Astrocyte (in vitro differentiated cells and primary cell): ENCODE measurements at places on chromosomes 12 and 14. TPM values are rescaled to one million over a fixed set of nuclear protein-coding genes. Genes with fewer than 3 reads are reported as not detected.

DNA sequence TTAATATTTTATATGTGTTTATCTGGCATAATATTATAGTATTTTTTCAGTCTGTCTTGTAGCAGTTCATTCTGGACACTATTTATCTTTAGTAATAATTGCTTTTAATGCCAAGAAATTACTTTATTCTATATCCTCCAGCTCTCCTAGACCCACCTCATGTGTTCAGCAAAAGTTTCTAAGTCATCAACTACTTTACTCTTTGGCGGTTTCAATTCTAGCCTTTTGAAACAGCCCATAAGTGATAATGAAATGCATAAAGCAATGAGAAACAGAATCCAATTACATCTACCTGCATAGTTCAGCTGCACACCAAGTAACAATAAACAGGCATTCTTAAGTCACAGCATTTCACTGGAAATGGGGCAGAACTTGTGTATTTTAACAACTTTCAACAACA lies 225.5 kb downstream of the SLC25A21 start:
- no peak overlapping the region for H3K27ac ChIP-seq
- H3K27me3 ChIP-seq, result no peaks in the 10 kb centered on the region
- no peak overlapping the region for H3K4me3 ChIP-seq

- no peak for DNase-seq
- peak overlapping the region; percentile 7 for H3K27ac ChIP-seq
- peaks cover 13% of the 10 kb centered on the region for H3K4me1 ChIP-seq
- no peaks in the 10 kb centered on the region for H3K36me3 ChIP-seq
- H3K27me3 ChIP-seq, result no peaks in the 10 kb centered on the region
Measured at GRCh38 chr12:125065919-125066570, 810 bp downstream of the AACS start.

GRCh38 chr12:85076688-85077430 lies 40.7 kb downstream of the LRRIQ1 start:
- H3K4me1 ChIP-seq, result no peaks in the 10 kb centered on the region
- no peaks in the 10 kb centered on the region for H3K27me3 ChIP-seq
- DNase-seq, result peak; percentile 93
- H3K4me3 ChIP-seq, result no peak overlapping the region
- H3K36me3 ChIP-seq, result no peaks in the 10 kb centered on the region

IRAK3 gene
- 0.05 and 0.10 TPM in 2 replicates for total RNA-seq

DNA sequence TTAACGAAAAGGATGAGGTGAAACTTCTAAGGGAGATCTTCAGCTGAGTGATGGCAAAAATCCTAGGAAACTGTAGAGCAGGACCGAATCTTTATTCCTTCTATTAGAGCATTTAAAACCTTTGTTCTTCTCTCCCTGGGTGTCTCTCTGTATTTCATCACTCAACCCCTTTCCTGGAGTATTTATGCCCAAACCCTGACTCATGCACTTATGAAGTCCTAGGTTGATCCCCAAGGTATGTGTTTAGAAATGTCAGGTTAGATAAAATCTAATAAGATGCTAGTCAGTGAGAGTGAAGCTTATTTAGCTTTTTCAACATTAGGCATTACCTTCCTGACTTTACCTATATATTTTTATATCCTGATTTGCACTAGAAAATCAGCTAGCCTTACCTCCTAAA lies 239.8 kb upstream of the NPAS3 start:
- peak; percentile 54 for DNase-seq
- H3K4me3 ChIP-seq, result no peak overlapping the region

DNA sequence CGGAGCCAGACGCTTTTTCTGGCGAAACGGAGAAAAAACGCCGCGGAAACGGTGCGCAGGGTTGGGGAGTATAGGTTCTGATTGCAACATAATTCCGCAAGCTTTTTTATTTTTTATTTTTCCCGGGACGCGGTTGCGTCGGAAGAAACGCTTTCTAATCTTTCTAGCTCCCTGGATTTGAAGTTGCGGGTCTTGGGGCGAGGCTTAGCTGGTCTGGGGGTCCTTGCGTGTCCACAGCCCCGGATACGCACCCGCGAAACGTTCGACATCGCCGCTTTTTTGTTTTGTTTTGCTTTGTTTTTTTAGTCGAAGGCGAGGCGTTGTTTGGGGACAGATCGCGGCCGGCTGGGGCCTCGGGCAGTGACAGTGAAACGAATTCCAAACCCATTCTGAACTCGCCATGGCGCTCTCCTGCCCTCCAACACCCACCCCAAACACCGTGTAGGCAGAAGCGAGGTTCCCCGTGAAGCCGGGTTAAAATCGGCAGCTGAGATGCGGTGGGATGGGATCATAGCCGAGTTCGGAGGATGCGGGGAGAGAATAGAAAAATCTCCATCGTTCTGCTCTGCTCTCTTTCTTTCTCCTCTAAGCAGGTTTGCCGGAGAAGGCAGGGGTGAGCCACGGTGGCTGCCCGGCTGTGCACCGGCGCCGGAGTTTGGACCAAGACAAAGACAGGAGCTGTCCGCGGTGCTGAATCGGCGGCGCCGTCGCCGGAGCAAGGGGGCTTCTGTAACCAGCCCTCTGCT lies 8.1 kb upstream of the LHX5 start:
- no peak overlapping the region for H3K27ac ChIP-seq
- H3K4me3 ChIP-seq, result no peak overlapping the region
- H3K4me1 ChIP-seq, result no peaks in the 10 kb centered on the region
- no peaks in the 10 kb centered on the region for H3K36me3 ChIP-seq

NTS gene
- total RNA-seq, result 1.2 and 1.5 TPM in 2 replicates

SPTSSA gene
- total RNA-seq, result 23.5 and 26.6 TPM in 2 replicates

PDE3A gene
- total RNA-seq, result 1.1 and 1.7 TPM in 2 replicates

MUCL1 gene
- total RNA-seq, result not detected in 2 replicates

GRCh38 chr12:131330106-131330815 lies 376.6 kb downstream of the ADGRD1 start:
- no peaks in the 10 kb centered on the region for H3K36me3 ChIP-seq
- H3K4me3 ChIP-seq, result no peak overlapping the region
- DNase-seq, result no peak
- no peaks in the 10 kb centered on the region for H3K4me1 ChIP-seq
- H3K27me3 ChIP-seq, result no peaks in the 10 kb centered on the region

GRCh38 chr14:92585981-92586937 lies 72.7 kb downstream of the RIN3 start:
- H3K4me1 ChIP-seq, result peaks cover 18% of the 10 kb centered on the region
- H3K4me3 ChIP-seq, result no peak overlapping the region
- H3K36me3 ChIP-seq, result no peaks in the 10 kb centered on the region

MAP3K9 gene
- 10.7 and 13.0 TPM in 2 replicates for total RNA-seq

SYT1 gene
- total RNA-seq, result 24.0 and 33.2 TPM in 2 replicates

GRCh38 chr12:39435531-39435930 lies 7.4 kb downstream of the KIF21A start:
- no peaks in the 10 kb centered on the region for H3K4me1 ChIP-seq
- no peak overlapping the region for H3K4me3 ChIP-seq

DNA sequence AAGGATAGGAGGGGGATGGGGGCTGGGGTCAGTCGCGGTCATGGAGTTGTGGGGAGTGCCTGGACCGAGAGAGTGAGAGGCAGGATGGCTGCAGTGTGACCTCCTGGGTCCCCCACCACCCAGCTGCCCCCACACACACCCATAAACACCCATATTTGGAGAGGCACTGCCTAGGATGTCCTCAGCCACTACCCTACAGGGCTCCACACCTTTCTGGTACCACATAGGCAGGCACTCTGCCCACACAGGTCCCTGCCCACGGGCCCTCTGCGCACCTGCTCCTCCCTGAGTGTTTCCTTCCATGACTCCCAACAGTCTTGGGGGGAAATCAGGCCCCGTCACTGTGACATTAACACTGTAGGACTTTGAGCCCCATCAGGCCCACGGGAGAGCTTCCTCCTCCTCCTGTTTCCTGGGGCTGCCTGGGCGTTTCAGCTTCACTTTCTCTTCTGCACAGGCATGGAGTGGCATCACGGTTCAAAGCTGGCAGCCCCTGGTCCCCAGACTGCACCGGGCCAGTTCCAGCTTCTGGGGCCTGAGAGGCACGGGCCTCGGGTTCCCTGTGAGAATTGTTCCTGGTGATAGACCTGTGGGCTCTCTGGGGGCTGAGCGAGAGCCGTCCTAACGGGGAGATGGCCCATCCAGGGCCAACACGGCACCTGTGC lies 207.0 kb upstream of the C14orf180 start:
- no peaks in the 10 kb centered on the region for H3K4me1 ChIP-seq
- DNase-seq, result no peak
- H3K36me3 ChIP-seq, result no peaks in the 10 kb centered on the region
- no peak overlapping the region for H3K4me3 ChIP-seq
- no peak overlapping the region for H3K27ac ChIP-seq

FSCB gene
- total RNA-seq, result not detected in 2 replicates

PHETA1 gene
- total RNA-seq, result 14.3 and 14.9 TPM in 2 replicates

STXBP6 gene
- 27.1 and 27.5 TPM in 2 replicates for total RNA-seq

GRCh38 chr12:101767537-101767936 lies 28.3 kb upstream of the SYCP3 start:
- H3K36me3 ChIP-seq, result peaks cover 4% of the 10 kb centered on the region
- DNase-seq, result no peak
- no peak overlapping the region for H3K4me3 ChIP-seq
- H3K27ac ChIP-seq, result no peak overlapping the region
- no peaks in the 10 kb centered on the region for H3K27me3 ChIP-seq

DNA sequence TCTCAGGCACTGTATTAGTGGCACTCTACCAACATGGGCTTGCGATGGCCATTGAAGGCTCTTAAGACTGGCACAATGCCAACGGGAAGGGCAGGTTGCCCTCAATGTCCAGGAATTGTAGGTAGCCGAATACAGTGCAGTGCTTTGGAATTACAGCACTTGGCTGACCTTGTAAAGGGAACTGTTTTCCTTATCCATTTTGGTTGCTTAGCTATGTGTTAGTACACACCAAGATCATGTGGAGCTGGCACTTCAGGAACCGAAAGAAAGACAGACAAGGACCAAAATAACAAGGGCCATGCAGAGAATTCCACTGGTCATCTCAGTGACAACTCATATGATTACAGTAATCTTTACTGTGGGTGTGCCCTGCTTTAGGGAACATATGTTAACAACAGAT lies 72.7 kb downstream of the DYRK2 start:
- no peaks in the 10 kb centered on the region for H3K36me3 ChIP-seq
- no peak overlapping the region for H3K27ac ChIP-seq
- H3K27me3 ChIP-seq, result no peaks in the 10 kb centered on the region
- DNase-seq, result no peak

- no peaks in the 10 kb centered on the region for H3K27me3 ChIP-seq
- peak; percentile 23 for DNase-seq
- H3K4me1 ChIP-seq, result peaks cover 9% of the 10 kb centered on the region
- peak overlapping the region; percentile 96 for H3K27ac ChIP-seq
Measured at GRCh38 chr12:67269633-67270573, 745 bp downstream of the CAND1 start.

DNA sequence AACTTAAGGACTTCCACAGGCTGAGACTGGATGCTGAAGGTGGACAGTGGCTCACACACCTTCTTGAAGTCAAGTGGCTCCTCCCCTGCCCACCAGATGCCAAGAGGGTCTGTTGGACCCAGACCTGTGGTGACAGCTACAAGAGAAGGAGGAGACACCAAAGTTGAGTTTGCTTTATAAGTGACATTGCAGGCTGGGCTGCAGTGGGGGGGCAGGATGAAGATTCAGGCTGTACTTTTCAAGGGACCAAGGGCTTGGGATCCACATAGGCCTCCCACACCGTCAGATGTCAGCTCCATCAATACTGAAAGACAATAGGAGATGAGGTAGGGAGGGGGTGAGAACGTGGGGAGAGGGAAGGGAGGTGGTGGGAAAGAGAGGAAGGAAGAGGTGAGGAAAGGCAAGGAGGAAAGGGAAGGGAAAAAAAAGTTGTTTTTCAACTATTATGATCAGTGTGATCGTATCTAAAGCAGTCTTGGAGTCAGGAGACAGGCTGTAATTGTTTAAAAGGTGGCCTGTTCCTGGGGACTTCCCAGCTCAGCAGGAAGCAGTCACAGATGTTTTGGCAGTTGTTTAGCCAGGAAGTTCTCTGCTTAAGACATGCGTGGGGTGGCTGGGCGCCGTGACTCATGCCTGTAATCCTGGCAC lies 84.1 kb upstream of the RESF1 start:
- no peaks in the 10 kb centered on the region for H3K27me3 ChIP-seq
- H3K27ac ChIP-seq, result no peak overlapping the region
- no peaks in the 10 kb centered on the region for H3K36me3 ChIP-seq
- H3K4me1 ChIP-seq, result peaks cover 3% of the 10 kb centered on the region

MIS18BP1 gene
- total RNA-seq, result 7.0 and 9.8 TPM in 2 replicates
